ENCODE measurements at places on chromosomes 3 and 15. TPM values are rescaled to one million over a fixed set of nuclear protein-coding genes. Genes with fewer than 3 reads are reported as not detected.

Gene ZNF662
- total RNA-seq: 0.30 TPM

GRCh38 chr3:13125092-13126015 lies 52.1 kb upstream of the IQSEC1 start:
- DNase-seq: no peak

DNA sequence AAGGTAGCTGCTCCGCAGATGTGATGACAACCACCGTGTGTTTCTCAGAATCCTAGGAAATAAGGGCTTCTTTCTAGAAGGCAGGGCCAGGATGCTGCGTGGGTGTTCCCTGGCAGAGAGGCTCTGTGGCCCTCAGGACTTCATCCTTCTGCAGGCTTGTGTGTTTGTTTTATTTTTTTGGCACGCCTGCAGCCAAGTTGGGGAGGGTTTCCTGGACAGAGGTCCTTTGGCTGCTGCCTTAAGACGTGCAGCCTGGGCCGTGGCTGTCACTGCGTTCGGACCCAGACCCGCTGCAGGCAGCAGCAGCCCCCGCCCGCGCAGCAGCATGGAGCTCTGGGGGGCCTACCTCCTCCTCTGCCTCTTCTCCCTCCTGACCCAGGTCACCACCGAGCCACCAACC lies at the start of gene CLEC3B:
CLEC3B (plus strand) TSS at position 266 of the 400 bp plus-strand sequence; CDS start at position 326, 60 bp downstream.
- DNase-seq: peak; percentile 34

DNA sequence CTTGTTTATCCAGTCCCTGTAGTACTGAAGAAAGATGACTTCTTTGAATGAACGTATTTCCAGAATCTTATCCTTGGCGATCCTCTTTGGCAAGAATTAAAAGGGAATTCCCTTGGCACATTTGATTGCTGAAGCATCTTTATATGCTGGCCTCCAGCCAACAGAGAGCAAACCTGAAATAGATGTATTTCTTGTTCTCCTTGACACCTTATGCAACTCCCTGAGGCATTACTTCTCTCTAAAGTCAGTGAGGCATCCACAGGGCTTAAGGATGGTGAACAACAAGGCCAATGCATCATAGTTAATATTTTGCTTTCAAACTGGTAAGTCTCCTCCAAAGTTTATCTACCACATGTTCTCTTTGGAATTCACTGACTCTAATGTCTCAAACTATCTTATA lies 450.9 kb upstream of the THRB start:
- no peak for DNase-seq

DNA sequence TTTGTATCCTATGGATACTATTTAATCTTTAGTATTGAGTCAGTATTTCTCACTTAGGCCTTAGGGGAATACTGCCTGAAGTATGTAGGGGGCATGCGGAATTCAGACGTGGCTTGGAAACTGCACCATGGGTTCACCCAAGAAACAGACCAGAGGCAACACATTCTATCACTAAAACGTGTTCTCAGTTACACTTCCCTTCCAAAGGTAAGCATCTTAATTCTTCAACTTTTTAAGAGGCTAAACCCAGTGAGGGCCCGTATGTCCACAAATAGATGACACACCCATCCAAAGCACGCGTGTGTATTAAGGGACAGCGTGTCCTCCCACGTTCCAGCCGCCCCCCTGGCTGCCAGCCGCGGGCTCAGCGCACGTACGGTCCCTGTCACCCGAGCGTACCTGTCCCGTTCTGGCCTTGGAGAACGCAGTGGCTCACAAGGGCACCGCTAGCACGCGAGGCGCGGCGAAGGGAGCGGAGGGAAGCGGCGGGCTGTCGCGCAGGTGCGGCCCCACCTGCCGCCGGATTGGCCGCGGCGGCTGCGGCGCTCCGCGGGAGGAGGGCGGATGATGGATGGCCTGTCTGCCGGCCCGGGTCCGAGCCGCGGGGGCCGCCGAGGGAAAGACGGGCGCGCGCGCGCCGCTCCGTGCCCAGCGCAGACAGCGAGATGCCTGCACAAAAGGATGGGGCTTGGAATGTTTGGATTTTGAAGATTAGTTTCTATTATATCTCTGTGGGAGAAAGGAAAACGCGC lies 1003.9 kb upstream of the NR2F2 start:
- peak; percentile 17 for DNase-seq
